Left hindlimb (tissue), 1 donor: ENCODE measurements at places on chromosomes 1 and 21.

- DNase-seq, result no peak
These were observed 9.8 kb downstream of the LBR start for GRCh38 chr1:225418059-225418458.

DNA sequence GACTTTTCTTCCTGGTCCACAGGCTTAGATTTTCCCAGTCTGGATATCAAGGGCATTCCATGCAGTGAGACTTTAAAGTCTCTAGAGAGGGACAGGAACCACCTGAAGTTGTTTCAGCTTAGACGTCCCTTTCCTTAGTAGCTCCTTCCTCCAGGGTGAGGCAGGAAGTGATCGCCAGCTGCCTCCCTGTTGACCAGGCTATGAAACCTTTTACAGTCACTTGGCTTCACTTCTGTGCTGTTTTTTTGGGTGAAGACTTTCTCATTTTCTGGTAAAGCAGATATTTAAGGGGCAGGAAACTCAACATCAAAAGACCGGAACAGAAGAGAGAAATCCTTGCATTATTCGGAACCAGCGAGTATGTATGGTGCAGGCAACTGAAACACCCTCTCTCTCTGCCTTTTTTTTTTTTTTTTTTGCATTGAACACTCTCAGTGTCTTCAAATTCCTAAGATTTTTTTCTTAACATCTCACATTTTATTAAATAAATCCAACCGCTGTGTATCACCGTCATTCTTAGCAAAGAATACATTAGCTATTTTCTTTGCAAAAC is 234.6 kb upstream of the IRF2BP2 start:
- no peak for DNase-seq

GRCh38 chr21:33908760-33909159 is 6.8 kb downstream of the ATP5PO start:
- DNase-seq, result no peak

GRCh38 chr1:245516284-245516759 is 361.5 kb downstream of the KIF26B start:
- no peak for DNase-seq

DNA sequence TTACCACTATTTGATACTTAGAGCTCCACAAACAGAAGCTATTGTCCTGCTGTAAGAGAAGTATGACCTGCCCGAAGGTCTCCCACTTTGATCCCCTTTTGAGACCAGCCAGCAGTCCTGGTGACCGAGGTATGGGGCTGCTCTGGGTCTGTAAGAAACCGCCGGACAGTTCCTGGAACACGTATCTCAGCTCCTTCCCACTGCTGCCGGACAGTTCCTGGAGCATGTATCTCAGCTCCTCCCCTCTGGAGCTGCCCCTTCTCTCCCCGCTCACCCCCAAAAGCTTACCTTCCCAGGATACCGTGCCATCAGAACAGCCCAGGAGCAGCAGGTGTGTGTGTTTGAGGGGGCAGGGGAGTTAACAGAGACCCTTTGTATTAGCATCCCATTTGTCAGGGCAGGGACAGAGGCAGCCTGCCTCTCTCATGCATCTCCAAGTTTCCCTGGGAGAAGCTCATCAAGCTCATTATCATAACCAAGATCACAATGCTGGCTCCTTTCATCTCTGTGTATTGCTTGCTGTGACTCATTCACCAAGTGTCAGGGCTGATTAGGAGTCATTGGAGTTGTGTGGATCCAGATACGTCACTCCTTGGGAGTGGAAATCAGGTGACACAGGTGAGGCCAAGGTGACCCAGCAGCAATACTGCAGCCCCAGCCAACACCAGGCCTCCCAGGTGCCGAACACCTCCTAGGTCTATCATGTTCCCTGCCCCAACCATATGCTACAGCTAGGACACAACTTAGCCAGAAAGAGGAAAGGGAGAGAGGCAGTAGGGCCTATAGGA is 25.3 kb downstream of the OPTC start:
- no peak for DNase-seq

DNA sequence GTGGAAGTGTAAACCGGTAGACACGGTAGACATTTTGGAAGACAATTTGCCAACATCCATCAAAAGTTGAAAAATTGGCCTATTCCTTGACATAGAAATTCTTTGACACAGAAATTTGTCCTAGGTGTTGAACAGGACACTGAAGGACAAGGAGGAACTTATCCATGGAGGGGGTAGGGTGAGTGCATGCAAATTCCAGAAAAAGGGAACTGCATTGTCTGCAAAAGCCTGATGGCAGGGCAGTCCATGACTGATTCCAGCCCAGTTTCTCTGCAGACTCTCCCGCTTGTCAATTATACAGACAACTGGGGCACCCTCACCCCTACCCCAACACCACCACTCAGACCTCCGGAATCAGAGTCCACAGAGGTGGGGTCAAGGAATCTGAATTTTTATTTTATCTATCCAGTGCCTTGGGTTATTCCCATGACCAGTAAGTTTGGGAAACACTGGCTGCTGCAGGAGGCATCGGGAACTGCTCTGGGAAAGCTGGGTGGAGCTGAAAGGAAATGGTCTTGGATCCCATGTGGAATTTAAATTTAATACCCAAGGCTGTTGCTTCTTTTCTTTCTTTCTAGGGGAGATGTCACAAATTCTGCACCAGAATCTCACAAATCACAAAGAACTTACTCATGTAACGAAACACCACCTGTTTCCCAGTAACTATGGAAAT is 103.3 kb upstream of the SLC45A1 start:
- DNase-seq, result no peak
